ENCODE measurements at places on chromosomes 7 and 10.

GRCh38 chr7:107390916-107391315, 78.9 kb upstream of the GPR22 start:
- DNase-seq = no peak

DNA sequence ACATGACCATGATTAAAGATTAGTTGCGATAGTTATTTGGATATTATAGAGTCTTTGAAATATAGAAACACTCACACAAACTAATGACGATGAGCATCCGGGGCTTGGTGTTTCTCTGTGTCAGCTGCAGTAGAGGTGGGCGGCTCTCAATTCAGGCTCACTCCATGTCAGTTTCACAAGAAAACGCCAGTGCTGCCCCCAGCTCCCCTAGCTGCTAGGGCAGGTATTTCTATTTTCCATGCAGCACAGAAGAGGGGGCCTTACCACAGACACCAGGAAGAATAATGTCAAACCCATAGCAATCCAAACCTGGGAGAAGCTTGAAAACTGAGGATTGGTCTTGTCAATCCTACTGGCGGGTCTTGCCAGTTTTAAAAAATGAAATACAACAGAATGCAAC, 197.1 kb downstream of the PHTF2 start:
- DNase-seq = no peak

DNA sequence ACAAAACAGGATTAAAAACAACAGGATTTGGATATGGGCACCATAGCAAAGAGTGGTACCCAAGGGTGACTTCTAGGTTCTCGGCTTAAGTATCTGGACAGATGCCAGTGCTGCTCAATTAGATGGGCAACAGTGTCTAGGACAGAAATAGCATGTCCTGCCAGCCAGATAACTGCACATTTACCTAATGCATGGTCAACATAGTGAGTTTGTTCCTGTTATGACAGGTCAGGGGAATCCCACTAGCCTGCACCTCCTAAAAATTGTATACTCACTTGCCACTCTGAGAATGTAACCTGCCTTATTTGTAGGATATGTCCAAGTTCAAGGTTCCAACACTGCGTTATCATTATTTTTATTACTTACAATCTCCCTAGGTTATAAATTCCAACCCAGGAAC, 471.7 kb downstream of the GRM8 start:
- peak; percentile 13 for DNase-seq

GRCh38 chr10:88415533-88416130, 167.5 kb downstream of the RNLS start:
- no peak for DNase-seq

DNA sequence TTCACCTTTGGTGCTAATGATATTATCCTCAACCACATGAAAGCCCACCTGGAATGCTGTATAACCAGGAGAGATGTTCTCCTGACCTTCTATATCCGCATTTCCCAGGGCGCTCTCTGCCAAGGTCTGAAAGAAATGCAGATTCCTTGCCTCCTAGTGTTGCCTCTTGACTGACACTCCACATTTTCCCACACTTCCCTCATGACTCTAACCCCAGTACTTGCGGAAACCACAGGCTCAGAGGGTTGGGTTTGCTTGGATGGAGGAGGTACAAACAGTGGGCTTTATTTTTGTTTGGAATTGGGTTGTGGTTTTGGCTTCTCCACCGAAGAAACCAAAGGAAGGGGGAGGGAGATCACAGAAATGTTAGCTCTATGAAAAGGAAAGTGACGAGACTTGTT, 222.9 kb upstream of the CELF2 start:
- DNase-seq = no peak

GRCh38 chr10:17989908-17990767, 38.4 kb downstream of the SLC39A12 start:
- peak; percentile 68 for DNase-seq

DNA sequence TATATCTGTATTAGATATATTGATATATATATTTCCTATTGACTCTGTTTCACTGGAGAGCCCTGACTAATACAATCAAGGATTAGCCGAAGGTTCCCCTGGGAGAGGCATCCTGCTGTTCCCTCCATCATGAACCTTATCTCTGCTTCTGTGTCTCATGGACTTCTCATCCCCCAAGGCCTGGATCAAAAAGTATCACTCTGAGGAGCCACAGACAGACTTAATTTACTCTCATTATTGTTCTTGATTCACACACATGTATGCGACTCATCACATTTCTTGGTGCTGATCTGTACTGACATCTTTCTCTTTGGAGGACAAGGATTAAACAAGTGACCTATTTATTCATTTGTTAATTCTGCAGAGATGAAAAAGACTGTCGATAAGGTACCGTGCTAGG, 550.2 kb downstream of the KCNMA1 start:
- DNase-seq = no peak

- no peak for DNase-seq
Observed at GRCh38 chr10:122281018-122281626, 10.0 kb downstream of the BTBD16 start.

GRCh38 chr7:75943864-75944263, 28.9 kb downstream of the POR start:
- no peak for DNase-seq

- no peak for DNase-seq
Observed at GRCh38 chr7:50164559-50165170, 71.6 kb upstream of the ZPBP start.

- no peak for DNase-seq
Observed at GRCh38 chr10:73910401-73910763, 550 bp upstream of the PLAU start.

GRCh38 chr10:47457826-47458225, 26.1 kb downstream of the ANXA8 start:
- no peak for DNase-seq

GRCh38 chr7:105502173-105502572, 19.9 kb downstream of the PUS7 start:
- DNase-seq = no peak

GRCh38 chr10:71512761-71513539, 116.2 kb downstream of the CDH23 start:
- no peak for DNase-seq

- DNase-seq = no peak
Observed at GRCh38 chr10:24790599-24790998, 66.9 kb upstream of the ARHGAP21 start.

- DNase-seq = no peak
Observed at GRCh38 chr7:25495342-25496250, 267.3 kb upstream of the NPVF start.

DNA sequence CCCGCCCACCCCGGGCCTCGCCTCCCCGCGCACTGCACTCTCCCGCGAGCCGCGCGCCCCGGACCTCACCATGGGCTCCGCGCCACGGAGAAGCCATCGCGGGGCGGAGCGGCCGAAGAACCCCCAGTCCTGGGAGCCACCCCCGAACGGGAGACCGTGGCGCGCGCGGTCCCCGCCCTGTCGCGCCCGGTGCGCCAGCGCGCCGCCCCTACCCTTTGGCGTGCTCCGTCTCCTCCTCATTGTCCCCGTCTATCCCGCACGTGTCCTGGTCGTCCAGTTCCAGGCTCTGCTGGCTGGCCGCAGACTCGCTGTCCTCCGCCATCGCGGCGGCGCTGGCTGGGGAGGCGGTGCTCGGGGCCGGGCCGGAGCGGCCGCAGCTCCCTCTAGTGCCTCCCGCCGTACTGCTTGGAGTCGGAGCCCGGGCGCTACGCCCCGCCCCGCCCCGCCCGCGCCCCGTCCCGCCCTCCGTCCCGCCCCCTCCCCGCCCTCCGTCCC, at the start of gene NMT2:
Gene NMT2 (minus strand): TSS at position 403 of the 495 bp plus-strand sequence. CDS start 81 bp downstream, at position 322.
- peak; percentile 21 for DNase-seq

DNA sequence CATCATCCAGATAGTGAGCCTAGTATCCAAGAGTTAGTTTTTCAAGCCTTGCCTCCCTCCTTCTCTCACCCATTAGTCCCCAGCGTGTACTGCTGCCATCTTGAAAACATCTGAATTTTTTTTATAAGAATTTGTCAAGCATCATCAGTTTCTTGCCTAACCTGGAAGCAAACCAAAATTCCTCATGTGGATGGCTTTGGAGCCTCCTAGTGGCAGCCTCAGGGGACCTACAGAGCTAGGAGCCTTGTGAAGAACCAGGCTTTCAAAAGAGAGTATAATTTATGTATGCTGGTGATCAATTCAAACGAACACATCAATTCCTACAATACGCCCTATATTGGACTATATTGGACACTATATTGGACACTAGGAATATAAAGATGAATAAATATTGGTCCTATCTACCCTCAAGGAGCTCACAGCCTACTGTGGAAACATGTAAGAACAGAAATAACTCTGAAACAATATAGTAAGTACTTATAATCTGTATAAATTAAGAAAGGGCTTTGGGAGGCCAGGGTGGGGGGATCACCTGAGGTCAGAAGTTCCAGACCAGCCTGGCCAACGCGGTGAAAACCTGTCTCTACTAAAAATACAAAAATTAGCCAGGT, 63.4 kb downstream of the HPSE2 start:
- DNase-seq = no peak

DNA sequence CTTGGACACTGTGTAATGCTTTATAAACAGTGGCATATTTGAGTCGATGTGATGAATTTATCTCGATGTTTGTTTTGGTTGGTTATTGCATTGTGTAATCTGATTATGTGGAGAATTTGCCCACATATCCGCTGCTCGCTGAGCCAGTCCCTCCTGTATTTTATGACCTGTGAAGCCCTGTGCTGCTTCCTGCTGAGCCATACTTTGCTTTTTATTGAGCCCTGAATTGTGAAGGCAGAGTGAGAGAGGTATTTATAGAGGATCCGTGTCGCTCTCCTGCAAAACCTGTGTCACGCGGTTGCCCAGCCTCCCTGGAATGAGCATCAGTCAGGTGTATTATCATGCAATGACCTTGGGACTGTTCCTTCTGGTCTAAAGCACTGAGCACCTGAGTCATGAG, 253.7 kb downstream of the ARHGAP21 start:
- DNase-seq = no peak

GRCh38 chr7:140903741-140904480, 20.8 kb downstream of the BRAF start:
- DNase-seq = no peak

DNA sequence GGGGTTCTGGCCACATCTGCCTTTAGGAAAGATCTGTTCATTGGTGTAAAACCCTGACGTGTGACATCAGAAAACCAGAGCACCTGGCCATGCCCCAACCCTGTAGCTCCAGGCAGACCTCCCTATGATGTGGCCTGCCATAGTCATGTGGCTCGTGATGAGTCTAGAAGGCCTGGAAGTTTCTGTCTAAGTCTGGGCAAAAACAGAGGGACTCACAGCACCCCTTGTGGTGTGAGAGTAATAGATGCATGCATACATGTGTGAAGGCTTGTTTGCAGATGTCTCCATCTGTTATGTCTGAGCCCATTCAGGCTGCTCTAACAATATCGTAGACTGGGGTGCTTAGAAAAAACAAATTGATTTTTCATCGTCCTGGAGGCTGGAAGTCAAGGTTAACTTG, 309.3 kb downstream of the PAXIP1 start:
- no peak for DNase-seq

DNA sequence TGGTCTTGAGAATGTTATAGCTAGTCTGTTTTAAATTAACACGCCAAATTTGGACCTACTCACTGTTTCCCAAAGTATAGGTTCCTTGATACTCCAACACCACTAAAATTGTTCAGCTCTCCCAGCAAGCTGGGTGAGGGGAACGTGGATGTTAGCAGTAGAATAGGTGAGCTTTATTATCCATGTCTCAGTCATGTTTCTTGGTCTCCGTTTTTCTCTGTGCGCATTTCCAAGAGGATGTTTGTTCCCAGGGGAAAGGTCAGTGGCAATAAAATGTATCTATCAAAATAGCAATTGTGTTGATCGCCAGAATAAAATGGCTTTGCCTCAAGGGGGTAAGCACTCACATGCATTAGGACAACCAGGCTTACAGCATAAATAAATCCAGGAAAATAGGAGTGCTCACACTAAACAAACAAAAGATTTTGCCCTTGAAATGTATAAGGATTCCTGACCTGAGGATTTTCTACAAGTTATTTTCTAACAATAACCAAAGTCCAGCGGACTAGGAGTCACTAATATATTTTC, 187.0 kb upstream of the C7orf33 start:
- DNase-seq = no peak

GRCh38 chr10:132961420-132961786, 19.0 kb upstream of the CFAP46 start:
- DNase-seq = no peak

DNA sequence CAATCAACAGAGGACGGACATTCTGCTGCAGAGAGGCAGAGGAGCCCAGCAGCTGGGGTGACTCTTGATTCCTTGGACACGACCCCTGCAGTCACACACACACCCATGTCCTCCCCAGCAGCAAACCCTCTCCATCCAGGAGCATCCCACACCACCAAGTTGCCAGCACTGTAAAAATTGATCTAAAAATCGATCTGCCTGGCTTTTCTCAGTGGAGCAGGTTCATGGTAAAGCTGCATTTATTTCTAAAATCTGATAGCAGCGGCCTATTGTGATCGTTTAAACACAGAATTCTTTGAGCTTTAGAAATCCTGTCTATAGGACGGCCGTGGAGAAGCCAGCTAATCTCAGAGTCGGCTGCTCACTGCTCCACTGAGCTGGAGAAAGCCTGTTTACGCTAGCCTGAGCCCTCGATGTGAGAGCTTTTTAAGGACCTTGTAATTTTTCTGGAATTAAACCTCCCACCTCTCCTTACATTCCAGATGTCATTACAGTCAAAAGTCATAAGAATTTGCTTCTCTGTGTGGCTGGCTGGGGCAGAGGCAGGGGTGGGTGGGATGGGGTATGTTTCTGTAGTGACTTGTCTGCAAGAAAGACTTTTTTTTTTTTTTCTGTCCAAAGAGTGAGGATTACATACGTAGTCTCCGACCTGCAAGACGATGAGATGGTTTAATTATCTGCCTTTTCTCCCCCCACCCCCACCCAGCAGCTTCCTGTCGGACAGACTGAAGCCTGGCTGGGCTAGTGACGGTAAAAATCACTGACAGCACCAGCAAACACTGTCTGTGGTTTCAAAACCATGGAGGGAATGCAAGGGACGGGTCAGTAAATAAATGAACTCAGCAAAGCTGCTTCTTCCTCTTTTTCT, 31.6 kb downstream of the TRIM8 start:
- DNase-seq = no peak

- no peak for DNase-seq
Observed at GRCh38 chr10:104657457-104657856, 16.4 kb downstream of the SORCS3 start.

DNA sequence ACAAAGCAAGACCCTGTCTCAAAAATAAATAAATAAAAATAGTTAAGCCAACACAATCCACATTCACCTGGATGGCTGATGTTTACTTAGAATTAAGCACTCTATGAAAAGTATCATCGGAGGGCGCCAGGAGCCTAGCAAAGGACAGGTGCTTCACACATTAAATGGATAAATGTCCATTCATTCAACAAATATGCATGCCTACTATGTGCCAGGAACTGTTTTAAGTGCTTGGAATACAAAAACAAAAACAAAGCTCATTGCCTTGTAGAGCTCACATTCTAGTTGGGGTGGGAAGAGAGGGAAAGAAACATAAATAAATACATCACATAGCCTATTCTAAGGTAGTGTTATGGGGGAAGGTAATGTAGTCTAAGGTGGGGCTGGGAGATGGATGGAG, 4.1 kb downstream of the BAIAP2L1 start:
- DNase-seq = no peak

DNA sequence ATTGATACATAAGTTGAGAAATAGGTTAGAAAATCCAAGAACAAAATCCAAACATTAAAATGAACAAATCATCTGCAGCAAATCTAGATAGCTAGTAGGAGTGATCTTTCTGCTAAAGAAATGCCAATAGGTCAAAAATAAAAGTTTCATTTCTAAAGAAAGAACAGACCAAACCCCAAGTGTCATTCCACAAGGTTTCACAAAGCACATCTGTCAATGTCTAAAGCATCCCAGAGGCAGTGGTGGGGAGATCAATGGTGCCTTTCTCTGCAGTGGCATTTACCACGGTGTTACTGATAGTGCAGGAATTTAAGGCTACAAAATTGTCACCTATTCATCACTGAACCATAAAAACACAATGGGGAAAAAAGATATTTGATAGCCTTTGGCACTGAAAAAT, 147.9 kb downstream of the PARD3 start:
- no peak for DNase-seq
